ENCODE measurements at places on chromosomes 4 and X. TPM values are rescaled to one million over a fixed set of nuclear protein-coding genes. Genes with fewer than 3 reads are reported as not detected.

Gene CFAP299
- total RNA-seq: not detected

Gene AADAT
- 10.5 TPM for total RNA-seq

Gene NDST3
- total RNA-seq: under 0.01 TPM

Gene LRIT3
- total RNA-seq: 0.28 TPM

Gene EXOC1L
- not detected for total RNA-seq

Gene SERTM2
- total RNA-seq: 2.9 TPM

GRCh38 chr4:186651181-186651603 lies 72.5 kb downstream of the FAT1 start:
- no peak for DNase-seq

DNA sequence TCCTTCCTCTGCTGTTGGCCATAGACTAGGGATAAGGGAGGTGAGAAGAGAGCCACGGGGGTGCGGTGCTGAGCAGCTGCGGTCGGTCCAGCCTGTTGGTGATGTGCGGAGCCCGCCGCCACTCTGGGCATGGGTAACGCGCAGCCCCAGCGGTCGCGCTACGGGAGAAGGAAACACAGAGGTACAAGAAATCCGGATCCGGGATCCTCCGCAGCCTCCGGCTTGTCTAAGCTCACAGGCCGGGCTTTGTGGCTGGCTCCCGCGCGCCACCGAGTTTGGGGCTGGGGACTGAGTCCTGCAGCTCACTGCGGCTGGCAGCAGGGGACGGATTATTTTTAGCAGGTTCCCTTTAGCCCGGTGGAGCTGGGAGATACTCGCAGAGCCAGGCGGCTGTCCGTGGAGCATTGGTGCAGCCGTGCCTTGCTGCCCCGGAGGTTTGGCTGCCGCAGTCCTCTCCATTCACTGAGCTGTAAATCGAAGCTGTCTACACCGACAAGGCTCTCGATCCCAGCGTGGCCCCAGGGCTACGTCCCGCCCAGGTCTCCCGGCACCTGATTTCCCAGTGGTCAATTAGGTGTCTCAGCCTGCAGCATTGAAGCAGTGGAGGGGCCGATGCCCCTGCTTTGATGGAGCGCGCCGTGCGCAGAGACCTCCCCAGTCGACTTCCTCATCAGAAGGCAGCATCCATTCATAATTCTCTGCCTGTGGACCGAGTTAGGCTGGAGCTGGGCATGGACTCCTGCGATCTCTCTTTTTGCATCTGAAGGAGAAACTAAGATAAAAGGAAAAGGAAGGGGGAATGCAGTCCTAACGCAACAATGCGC lies 81.9 kb upstream of the SCML1 start:
- DNase-seq: no peak

DNA sequence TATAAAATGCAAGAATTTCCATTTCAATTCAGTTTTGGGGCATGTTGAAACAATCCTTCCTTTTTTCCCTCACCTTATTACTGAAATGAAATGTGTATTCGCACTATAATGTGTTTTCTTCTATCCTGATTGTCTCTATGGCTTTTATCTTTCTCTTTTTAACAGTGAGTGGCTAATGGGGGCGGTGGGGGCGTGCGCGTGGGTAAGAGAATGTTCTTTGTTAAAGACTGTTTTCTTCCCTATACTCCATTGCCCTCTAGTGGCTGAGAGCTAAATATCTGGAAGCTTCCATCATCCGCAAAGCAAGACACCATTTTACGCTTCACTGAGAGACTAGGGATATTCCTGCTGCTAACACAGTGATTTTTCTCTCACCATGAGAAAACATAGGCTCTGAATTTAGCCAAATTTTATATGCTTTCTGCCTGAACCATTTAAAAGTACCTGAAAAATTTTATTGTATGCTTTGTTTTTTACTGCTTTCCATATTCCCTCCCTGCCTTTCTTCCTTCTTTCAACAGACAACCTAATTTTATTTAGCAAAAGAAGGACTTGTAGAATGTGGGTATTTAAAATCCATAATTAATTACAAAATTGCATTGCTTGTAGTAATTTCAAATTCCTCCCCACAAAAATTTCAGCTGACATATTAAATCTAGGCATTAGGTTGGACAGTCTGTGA lies 194.0 kb downstream of the GASK1B start:
- DNase-seq: no peak

DNA sequence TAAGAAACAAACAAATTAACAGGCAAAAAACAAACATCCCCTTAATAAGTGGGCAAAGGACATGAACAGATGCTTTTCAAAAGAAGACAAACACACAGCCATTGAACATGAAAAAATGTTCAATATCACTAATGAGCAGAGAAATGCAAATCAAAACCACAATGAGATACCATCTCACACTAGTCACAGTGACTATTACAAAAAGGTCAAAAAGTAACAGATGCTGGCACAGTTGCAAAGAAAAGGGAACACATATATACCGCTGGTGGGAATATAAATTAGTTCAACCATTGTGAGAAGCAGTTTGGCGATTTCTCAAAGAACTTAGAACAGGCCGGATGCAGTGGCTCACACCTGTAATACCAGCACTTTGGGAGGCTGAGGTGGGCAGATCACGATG lies 146.1 kb upstream of the NEIL3 start:
- no peak for DNase-seq

GRCh38 chr4:6161921-6162464 lies 38.4 kb downstream of the JAKMIP1 start:
- DNase-seq: no peak

DNA sequence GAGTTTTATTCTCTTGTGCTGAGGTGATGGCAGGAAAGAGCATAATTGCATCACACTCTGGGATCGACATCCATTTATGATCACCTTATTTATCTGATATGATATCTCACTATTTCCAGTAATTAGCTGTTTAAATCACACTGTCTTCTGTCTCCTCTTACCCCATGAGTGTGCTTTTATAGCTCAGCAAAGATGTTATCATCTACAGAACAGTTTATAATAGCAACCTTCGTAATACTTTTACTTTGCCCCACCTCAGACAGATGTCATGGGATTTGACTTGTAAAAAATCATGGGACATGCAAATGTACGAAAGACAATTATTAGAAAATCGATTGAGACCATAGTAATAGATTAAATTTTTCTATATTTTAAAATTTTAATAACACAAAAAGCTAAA lies 1122.3 kb upstream of the PCDH10 start:
- DNase-seq: no peak

DNA sequence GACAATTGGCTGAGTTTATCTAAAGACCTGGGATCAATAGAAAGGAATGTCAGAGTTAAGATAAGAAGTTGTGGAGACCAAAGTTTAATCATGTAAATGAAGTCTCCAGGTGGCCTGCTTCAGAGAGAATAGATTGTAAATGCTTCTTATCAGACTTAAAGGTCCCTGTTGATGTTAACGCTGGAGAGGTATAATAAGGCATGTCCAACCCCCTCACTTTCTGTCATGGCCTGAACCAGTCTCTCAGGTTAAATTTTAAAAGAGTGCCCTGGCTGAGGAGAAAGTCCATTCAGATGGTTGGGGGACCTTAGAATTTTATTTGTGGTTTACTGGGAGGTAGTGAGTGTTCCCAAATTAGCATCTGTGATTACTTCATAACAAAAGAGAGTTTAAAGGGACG lies 86.7 kb downstream of the AKAP4 start:
- DNase-seq: no peak

DNA sequence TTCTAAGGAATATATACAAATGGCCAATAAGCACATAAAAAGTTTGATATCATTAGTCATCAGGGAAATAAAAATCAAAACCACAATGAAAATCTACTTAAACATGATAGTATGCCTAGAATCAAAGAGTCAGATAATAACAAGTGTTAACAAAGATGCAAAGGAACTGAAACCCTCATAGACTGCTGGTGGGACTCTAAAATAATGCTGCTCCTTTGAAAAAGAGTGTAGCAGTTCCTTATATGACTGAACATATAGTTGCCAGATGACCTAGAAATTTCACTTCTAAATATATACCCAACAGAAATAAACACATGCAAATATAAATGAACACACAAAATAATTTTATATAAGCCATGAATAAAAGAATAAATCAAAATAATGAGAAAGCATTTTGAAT lies 205.1 kb upstream of the CTSO start:
- DNase-seq: no peak

All from sigmoid colon (tissue), 7 donors.